ENCODE measurements at places on chromosomes 2 and 18.

DNA sequence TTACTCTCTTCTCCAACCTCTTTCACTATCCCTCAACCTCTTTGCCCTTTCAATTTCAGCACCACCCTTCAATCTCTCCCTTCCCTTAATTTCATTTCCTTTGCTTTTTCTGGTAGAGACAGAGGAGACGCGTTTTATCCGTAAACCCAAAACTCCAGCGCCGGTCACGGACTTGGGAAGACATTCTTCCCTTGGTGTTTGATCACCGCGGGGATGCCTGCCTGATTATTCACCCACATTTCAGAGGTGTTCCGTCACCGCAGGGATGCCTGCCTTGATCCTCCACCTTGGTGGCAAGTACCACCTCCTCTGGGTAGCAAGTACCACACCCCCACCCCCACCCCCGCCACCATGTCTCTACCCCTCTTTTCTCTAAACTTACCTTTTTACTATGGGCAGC lies 669.4 kb upstream of the PKDCC start:
- no peak for DNase-seq

- DNase-seq: peak; percentile 60
Measured at GRCh38 chr2:185738679-185739472, at the start of gene FSIP2. Gene FSIP2, plus strand, starts transcription at chr2:185738804. Its CDS starts 91 bp downstream, at chr2:185738895.

DNA sequence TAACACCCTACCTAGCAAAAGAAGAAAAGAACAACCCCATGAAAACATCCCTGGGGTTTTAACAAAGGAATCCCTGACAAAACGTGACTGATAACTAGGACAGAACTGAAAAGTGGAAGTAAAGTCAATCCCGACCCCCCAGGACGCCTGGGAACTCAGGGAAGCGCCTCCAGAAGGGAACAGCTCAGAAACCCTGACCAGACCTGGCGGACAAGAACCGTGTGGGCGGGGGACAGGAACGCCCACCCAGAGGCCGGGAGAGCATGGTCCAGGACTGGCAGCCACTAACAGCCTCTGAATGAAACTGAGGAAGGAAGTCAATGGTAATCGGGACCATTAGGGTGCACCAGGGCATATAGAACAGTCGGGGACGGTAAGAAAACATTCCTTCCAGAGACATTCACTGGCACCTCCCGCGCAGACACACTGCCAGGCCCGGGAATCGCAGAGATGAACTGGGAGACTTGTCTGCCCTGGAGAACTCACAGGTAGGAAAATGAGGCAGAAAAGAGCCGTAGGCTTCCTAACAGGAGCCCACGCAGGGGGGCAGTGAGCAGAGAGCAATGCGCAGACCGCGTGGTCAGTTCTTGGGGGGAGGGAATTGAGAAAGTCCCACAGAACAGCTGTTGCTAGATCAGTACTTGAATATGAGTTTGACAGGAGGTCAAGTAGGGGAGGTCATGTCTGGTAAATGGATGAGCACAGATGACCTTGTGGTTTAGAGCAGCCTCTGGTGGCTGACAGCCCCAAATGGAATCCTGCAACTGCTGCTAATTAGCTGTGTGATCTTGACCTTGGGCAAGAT lies 1.3 kb upstream of the TBC1D8 start:
- DNase-seq: peak; percentile 84

DNA sequence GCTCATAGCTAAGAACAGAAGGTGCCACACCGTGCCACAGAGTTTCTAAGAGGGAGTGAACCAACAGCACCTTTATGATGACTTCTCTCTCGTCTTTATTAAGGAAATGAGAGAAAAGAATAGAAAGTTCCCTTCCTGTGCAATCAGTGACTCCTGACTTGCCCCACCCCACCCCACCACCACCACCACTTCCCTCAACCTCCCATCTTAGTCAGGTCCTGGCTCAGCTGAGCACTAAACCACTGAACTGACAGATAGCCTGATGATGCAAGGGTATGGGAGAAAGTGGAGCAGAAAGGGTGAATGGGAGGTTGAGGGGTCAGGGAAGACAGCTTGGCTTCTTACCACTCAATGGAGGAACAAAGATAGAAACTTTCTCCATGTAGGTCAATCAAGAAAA lies 75.2 kb upstream of the RMDN2 start:
- no peak for DNase-seq

GRCh38 chr2:240852671-240853314 lies 15.8 kb upstream of the AGXT start:
- no peak for DNase-seq

DNA sequence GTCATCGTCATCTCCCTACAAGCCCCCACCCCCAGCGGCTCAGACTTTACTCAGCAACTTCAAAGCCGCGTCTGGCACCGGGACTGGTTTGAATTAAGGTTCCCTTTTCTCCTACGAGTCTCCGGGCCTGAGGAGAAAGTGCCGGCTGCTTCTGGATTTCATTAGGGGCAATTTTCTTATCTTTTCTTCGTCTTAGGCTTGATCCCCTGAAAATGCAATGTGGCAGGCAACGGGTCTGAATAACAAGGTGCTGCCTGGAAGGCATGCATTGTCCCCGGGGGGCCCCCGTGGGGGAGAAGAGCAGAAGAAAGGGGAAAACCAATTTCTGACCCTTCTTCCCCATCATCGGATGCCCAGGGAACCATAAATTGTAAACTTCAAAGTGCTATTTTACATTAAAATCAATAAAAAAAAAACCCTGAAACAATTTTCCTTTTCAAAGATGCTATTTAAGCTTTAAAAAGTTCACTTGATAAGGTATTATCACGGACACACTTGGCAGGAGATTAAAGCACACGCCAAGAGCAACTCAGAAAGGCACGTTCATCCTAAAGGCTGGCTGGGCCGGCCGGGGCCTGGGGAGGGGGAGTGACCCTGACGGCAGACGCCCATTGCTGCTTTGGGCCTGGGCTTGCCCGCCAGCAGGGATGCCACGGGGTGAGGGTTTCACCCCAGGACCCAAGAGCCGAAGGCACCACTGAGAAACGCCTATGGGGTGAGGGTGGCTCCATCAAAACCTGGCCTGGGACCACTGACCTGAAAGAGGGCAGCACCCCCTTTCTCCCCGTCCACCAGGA lies 230.4 kb downstream of the TWIST2 start:
- DNase-seq: peak; percentile 46

- no peak for DNase-seq
Measured at GRCh38 chr2:239259173-239259572, 141.6 kb downstream of the HDAC4 start.

GRCh38 chr2:37215250-37215649 lies 16.1 kb downstream of the CEBPZ start:
- DNase-seq: no peak

DNA sequence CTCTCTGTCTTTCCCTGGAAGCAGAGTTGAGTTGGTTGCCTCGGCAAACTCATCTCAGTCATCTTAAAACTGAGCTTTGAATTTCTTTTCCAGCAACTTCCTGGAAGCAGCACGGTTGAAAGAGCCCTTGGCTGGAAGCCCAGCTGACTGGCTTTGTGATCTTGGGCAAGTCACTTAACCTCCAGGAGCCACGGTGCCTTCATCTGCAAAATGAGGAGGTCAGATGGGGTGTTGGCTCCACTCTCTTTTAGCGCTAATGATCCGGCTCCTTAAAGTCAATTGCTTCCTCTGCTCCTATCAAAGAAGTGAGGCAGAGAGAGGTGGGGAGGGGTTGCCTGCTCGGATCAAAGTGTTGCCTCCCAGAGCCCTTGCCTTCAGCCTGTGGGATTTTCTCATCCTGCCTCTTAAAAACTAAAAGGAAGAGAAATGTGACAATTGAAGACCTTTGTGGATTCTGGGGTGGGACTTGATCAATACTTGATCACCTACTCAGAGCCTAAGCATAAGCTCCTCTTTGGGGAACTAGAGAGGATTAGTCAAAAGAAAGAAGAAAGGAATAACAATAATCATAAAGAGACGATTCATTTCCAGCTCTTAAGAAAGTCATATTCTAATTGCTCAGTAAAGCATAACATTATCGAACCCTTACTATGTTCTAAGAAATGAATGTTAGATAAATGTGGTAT lies 86.6 kb downstream of the MYCN start:
- DNase-seq: no peak

DNA sequence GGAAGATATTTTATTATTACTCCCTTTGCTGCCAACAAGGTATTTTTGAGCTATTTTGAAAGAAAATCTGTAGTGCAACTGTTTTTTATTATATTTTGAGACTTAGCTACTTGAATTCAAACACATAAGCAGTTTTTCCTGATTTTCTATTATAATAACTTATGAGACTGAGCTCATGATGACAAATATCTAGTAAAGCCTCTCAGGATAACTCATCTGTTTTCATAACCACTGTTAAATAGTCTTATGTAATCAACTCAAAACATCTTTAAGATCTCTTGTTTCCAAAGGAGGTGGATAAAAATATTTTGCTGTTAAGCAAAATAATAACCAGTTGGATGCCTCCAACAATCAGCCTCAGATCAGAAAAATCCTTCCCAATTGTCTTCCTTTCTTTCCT lies 21.9 kb upstream of the PPP1CB start:
- no peak for DNase-seq

GRCh38 chr18:61350578-61350977 lies 17.3 kb downstream of the CDH20 start:
- DNase-seq: no peak

DNA sequence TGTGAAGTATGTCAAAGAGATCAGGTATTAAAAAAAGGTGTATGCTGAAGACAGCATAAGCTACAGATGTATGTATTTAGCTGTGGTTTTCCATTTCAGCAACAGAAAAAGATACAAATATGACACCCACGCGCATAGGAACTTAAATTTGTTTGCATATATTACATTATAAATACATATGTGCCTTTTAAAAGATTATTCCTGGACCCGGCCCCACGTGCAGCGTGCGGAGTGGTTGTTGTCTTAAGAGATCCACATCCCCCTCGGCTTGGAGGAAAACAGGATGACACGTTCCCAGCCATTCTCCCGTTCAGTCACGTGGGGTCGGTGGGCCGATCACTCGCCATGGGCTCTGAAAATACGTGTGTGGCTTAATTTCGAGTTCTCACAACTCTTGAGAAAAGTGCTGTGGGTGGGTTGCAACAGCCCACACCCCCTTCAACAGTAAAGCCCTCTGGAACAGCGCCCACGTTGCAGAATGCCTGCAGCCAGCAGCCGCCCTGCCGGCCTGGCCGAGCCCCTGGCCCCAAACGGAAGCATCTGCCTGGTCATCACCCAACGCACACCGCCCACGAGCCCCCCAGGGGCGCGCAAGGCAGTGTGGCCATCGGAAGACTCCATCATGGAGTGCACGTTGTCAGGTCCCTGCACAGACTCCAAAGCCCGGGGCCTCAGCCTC lies 18.6 kb upstream of the KCNG2 start:
- no peak for DNase-seq

DNA sequence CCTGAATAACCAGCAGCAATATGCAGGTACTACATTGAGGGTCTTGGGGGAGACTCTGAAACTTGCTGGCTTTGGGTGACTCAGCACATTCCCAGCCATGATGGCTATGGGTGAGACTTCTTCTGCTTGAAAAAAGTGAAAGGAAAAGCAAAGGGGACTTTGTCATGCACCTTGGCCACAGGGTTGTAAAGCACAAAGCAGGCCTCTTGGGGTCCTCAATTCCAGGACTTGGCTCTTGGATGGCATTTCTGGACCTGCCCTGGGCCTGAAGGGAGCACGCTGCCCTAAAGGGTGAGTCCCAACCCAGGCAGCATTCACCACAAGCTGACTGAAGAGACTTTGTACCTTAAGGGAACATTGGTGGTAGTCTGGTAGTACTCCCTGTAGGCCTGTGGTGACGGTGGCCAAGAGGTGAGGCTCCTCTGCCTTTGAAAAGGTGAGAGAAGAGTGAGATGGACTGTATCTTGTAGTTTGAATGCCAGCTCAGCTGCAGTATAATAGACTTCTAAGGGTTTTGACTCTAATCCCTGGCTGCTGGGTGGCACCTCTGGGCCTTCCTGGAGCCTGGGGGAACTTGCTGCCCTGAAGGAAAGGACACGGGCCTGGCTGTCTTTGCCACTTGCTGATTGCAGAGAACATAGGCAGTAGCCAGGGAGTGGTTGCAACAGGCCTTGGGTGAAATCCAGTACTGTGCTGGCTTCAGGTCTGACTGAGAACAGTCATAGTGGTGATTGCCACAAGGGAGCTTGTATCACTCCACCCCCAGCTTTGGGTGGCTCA lies 36.5 kb upstream of the CYTIP start:
- DNase-seq: no peak

DNA sequence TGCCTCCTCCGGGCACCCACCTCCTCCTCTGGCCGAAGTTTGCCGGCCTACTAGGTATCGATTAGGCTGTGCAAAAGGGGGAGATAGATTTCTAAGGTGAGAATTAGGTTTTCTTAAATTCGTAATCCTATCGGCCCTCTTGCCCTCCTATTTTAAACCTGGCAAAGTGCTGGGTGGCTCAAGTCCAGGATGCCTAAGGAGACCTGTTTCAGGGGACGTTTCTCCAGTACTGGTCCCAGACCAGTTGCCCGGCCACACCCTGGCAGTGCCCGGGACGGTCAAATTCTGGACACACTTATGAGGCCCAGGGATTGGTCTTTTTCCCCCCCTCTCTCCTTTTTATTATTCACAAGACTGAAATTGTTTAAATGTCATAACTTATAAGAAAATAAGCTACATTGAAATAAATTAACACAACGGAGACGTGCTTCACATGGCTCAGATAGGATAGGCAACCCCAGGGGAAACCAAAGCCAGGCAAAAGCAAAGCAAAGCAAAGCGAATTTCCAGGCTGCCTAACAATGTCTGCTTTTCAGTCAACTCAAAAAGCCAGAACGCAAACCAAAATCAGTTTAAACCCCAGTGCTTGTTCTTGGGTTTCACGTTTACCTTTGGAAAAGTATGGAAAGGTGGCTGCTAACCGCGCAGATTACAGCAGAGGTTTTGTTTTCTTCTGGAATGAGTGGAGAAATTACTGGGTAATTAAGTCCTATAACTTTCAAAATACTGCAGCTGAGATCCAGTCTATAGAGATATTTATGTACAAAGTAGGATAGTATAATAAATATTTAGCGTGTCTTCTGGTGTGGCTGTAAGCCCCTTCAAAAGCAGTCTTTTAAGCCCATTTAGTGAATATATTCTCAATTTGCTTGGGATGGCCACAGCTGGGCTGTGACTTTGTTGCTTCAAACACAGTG lies 3.0 kb downstream of the GBX2 start:
- DNase-seq: peak; percentile 55

- DNase-seq: no peak
Measured at GRCh38 chr2:9149726-9150567, 56.7 kb upstream of the ASAP2 start.

DNA sequence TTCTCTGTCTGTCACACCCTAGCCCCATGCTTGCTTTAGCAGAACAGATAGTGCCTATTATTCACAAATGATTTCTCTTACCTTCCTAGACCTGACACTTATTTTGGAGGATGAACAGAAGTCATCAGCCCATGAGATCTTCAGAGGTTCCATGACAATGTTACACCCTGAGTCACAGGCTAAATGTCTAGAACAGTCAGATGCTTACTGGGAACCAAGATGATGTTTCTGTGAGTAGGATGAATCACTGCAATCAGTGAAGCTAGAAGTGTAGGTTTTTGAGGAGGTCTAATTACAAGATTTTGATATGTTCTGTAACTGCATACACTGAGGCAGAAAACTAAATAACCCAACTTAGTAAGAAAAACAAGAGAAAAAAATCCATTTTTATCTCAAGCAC lies 123.0 kb upstream of the THUMPD2 start:
- DNase-seq: no peak
